ENCODE measurements at places on chromosomes 12 and 14.
A peak's percentile ranks its signal among the peaks of the same experiment; 100 is the strongest.

- DNase-seq, result peak; percentile 78
Observed at GRCh38 chr14:89621009-89621421, 204.0 kb upstream of the FOXN3 start.

DNA sequence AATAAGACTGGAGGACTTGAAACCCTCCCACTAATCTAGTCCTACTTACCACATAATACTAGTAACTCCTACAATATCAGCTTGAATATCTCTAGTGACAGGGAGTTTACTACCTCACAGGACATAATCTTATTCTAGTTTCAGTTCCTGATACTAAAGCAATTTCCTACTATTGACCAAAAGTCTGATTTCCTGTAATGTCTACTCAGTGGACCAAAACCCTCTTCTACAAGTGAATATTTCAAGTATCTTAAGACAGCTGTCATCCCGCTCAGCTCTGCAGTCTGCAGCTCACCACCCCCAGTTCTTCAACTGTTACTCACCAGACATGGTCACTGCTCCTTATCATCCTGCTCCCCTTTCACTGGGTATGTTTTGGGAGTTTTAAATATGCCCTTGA lies 70.8 kb upstream of the TMCC3 start:
- no peak for DNase-seq

- DNase-seq, result no peak
Observed at GRCh38 chr14:91877376-91877915, 10.1 kb upstream of the TC2N start.

DNA sequence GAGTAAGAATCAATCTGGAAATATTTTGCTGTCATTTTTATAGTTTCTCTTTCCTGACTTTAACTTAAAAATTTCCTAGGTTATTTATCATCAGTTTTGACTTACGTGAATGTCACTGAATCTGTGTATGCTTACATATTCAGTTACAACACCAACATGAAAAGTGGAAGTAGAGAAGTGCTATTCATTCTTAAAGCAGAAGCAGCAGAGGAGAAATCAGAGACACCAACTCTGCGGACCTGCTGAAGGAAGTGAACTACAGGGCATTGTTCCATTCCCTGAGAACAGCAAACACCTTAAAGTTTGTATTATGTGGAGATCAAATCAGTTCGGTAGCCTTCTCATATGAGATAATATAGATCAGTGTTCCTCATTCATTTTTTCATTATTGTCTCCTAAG lies 34.1 kb downstream of the RAD51B start:
- DNase-seq, result no peak

DNA sequence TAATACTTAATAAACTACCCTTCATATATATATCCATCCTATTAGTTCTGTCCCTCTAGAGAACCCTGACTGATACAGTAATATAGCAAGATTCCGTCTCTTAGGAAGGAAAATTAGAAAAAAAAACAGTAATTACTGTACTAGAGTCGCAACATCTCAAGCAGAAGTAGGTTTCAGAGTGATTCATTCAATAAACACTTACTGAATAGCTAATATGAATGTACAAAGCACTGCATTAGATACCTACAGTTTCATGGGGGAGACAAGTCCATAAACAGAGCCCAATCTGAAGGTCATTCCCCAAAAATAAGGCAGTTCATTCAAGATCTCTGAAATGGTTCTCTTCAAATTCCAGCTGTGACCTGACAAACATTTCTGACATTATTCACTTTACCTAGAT lies 9.9 kb downstream of the CERS5 start:
- DNase-seq, result no peak

GRCh38 chr14:68039593-68039992 lies 220.0 kb downstream of the RAD51B start:
- DNase-seq, result no peak

DNA sequence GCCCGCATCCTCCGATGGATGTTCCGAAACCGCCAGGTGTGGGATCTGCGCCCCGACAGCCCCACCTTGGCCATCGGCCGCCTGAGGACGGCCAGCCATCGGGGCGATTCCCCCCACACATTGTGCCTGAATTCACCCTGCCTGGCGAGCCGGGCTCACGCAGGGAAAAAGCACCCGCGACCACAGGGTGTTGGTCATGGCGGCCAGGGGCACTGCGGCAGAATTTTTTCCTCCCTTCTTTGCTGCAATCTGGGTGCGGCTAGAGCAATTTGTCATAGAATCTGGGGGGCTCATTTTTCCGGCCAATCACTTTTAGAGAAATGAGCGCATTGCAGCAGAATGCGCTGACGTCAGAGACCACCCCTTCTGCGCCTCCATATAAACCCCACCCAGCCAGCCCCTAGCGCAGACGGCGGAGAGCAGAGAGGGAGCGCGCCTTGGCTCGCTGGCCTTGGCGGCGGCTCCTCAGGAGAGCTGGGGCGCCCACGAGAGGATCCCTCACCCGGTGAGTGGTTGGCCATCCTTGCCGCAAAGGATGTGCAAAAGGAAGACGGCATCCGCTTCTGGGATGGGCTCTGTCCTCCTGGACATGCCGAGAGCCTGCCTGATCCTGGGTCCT lies at the start of gene MEG3:
Gene MEG3 (plus strand): TSS at position 406 of the 619 bp plus-strand sequence.
- DNase-seq, result no peak

- DNase-seq, result no peak
Observed at GRCh38 chr12:100576331-100577036, 3.0 kb downstream of the GAS2L3 start.

DNA sequence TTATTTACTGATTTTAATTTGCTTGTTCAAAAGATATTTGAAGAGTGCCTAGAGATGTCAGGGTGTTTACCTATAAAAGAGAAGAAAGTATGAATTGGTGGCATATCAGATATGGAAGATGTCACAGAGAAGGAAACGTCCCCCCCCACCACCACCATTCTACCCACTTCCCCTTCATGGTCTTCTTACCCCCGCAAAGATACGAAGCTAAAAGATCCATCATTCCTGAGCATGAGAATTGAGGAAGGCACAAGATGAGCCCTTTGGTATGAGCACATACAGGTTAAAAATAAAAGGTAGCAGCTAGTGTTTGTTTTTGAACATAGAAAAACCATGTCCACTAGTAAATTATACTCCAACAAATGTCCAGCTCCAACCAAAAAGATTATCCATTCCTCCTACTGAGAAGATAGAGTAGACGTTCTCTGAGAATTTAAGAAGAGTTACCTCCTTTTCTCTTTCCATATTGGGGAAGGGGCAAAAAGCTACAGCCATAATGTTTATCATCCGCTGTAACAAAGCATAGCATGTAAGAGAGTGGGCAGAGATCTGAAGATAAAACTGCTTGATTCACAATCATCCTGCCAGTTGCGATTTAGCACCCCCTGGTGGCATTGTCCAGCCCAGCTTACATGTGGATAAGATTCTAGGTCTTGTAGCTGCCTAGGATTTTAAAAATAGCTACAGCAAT lies 29.1 kb downstream of the NFYB start:
- DNase-seq, result peak; percentile 84

DNA sequence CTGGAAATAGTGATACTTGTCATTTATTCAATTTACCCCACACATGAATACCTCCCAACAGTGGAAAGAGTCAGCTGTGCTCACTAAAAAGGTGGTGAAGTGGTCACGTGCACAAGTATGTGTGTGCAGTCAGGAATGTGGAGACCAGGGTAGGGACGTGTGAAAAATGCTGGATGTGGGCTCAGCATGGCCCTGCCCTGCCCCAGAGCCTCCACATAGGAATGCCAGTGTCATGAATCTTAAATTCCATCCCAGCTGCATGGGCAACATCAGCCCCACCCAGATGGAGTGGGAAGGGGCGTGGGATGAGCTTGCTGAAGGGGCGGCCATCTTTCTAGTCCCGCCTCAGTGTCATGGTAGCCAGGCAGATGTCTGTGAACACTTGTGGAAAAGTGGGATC lies 87.7 kb downstream of the C12orf75 start:
- DNase-seq, result no peak

- DNase-seq, result no peak
Observed at GRCh38 chr12:58069268-58069963, 128.0 kb downstream of the ATP23 start.

DNA sequence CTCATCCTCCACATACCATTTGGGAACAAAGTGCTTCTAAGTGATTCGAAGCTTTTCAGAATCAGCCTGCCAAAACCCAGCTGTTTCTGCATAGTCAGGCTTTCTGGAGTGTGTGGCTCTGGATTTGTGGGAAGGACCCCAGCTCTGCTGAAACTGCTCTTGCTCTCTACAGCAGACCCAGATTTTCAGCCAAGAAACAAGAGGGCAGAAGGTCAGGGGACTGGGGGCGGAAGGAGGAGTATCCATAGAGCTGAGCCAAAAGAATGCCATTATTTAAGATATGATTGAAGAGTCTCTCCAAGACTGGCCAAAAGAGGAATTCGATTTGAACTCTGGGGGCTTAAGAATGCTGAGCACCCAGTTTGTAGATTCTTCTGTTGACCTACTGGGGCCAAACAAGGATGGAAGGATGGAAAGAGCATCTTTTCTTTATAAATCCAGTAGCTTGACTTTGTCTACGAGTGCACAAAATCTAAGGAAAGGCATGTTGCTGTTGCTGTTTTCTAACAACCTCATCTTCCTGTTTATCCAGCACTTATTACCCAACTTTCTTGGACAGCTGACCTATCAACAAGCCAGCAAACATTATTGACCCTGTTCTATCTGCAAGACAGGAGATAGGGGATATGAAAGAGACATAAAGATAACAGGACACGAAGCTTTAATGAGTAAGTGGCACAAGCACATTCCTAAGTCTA lies 29.2 kb downstream of the FBLN5 start:
- no peak for DNase-seq

- no peak for DNase-seq
Observed at GRCh38 chr12:123907726-123908476, 64.7 kb downstream of the CCDC92 start.

DNA sequence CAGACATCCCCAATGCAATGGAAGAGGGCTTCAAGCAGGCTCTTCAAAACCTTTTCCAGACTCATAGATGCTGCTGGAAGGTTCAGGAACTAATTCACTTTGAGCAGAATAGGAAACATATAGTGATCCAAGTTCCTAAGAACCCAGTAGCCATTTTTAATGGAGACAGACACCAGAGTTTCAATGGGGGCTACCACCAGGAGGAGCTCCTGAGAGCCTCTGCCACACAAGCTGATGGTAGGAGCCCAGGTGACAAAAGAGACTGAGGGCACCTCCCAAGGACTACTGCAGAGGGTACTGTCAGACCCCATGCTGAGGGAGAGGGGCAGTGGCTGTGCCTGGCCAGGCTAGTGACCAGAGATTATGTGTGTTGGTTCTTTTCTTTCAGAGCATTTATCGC lies 45.9 kb downstream of the IFNG start:
- peak; percentile 57 for DNase-seq

GRCh38 chr12:64173456-64173855 lies 48.6 kb downstream of the KICS2 start:
- DNase-seq, result no peak

- DNase-seq, result no peak
Observed at GRCh38 chr12:12350868-12351463, 924 bp upstream of the MANSC1 start.

DNA sequence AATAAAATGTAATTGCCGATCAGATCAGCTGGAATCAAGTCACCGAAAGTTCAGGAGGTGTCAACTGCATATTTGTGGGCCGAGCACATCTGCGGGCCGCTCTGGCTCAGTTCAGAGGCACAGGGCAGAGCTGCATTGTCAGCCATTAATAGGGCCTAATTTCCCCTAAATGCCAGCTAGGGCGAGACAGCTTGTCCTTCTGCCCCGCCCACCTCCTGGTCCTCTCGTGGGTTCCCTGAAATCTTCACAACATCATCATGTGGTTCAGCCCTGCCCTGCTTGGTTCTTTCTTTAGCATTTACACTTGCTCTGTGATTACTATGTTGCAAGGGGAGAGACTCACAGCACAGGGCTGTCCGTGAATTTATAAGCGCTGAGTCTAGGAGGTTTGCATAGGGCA lies 148.9 kb downstream of the CHST11 start:
- DNase-seq, result peak; percentile 19

DNA sequence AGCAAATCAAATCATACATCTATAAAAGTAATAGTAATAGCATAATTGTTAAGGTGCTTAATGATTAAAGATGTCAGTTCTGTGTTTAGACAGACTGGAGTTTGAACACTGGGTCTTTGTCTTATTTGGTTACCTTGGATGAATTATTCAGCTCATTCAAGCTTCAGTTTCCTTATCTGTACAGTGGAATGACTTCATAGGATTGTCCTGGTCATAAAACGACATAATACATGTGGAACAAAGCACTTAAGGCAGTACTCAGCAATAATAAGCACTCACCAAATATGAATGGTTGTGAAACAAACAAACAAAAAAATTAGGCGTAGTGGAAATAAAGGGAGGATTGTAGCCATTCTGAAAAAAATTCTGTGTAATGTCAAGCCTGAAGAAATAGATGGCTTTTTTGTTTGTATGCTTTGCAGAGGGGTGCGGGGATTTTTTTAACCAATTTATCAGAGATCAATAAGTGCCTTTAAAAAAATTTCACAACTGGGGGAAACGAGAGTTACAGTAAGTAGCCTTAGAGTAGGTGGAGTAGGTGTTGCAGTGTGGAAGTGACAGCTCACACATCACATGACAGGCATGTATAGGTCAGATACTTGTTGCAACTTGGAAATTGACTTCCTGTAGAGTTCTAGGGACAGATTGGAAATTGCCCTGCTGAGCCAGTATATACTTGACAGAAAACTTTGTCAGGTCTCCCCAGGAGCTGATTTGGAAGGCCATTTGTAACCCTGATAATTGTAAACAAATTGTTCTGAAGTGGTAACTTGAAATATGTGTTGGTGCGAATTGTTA lies 157.7 kb downstream of the SLC15A5 start:
- no peak for DNase-seq

GRCh38 chr14:81555051-81555450 lies 21.4 kb upstream of the SEL1L start:
- no peak for DNase-seq

DNA sequence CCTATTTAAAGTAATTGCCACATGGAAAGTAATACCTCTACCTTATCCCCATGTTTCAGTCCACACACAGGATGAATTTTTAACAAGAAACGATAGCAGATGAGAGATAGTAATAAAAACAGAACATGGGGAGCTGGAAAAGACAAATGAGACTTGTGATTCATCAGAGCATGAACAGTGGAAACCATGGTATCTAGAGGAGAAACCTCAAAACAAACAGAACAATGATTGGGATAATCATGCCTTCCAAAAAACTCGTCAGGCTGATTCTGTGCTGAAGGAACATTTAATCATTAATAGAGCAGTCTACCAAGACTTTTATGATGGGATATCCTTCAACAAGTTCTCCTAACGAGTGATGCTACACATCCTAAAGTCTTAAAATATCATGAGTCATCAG lies 1390.7 kb downstream of the FSCB start:
- no peak for DNase-seq

DNA sequence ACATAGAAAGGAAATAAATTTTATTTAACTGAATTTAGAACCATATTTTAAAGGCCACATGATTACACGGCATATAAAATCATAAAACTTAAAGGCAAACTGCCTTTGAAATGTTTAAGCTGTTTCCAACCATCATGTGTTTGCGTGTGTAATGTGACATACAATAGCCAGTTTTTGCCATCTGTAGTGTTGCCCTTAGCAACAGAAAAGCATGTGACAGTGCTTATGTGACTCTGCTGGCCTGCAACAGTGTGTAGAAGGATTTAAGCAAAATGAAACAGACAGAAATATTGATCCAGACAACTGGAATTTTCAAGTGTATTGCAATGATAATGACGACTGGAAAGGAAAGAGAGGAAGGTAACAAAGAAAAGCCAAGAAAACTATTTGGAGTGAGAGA lies 49.5 kb downstream of the TSPAN19 start:
- DNase-seq, result no peak
